ENCODE measurements at places on chromosomes 1 and 21. TPM values are rescaled to one million over a fixed set of nuclear protein-coding genes. Genes with fewer than 3 reads are reported as not detected.

Gene MARK1
- polyA plus RNA-seq, result 11.1 TPM

Gene OR2L13
- polyA plus RNA-seq, result not detected

Gene RPE65
- polyA plus RNA-seq, result 0.09 TPM

Gene IL12RB2
- 0.41 TPM for polyA plus RNA-seq

Gene TSNAX
- polyA plus RNA-seq, result 54.6 TPM

Gene EFCAB14
- 105 TPM for polyA plus RNA-seq

Gene NR5A2
- polyA plus RNA-seq, result 2.9 TPM

GRCh38 chr1:227317523-227318015 lies 723 bp downstream of the CDC42BPA start:
- DNase-seq, result no peak

DNA sequence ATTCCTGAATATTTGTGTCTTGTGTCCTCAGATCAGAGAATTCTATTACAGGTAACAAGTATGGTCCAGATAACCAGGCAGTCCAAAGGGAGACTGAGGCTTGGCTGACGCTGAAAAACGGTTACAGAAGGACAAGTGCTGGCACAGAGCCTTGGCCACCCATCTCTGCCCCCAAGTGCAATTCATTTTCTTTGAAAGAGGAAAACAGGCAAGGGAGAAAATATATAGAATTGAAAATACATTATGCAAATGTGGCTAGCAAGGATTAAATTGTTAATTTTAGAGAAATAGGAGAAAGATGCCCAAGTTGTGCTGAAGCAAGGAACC lies 1.2 kb downstream of the SORT1 start:
- no peak for DNase-seq

DNA sequence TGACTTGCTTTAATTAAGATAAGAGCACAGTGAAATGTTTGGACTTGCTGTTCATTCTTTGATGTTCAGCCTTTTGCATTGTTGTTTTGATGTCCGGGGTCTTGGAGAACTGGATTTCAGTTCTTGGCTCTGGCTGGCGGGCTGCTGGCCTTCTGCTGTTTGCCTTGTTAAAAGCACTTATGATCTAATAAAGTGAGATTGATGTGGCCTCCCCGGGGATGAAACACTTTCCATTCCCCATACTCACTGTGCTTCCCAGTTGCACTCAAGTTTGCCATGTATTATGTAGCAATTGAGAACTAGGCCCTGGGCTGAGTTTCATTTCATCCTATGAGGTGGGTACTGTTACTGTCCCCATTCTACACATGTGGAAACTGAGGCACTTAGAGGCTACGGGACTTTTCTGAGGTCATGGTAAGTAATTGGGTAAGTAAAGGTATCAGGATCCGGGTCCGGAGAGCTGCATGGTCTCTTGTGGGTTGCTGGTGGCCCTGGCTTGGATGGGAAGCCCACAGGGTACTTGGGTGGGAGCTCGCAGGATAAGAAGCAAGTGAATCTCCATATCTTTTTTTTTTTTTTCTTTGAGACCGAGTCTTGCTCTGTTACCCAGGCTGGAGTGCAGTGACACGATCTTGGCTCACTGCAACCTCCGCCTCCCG lies 127.7 kb upstream of the ZBTB40 start:
- no peak for DNase-seq

DNA sequence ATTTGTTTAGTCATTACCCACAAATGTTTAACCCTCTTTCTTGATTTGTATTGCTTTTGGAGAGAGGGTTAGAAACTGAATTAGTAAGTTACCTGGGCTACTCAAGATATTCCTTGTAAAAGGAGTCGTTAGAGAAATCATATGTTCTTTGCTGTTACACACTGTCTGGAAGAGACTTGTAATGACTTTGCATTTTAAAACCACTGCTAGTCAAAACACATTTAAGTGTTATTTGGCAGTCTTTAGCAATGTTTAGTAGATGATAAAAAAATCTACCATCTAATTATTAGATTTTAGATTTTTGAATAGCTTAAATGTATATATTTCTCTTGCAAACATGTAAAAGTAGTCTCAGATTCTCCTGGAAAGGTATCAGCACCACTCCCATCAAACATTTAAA lies 6.6 kb downstream of the OSBPL9 start:
- no peak for DNase-seq

DNA sequence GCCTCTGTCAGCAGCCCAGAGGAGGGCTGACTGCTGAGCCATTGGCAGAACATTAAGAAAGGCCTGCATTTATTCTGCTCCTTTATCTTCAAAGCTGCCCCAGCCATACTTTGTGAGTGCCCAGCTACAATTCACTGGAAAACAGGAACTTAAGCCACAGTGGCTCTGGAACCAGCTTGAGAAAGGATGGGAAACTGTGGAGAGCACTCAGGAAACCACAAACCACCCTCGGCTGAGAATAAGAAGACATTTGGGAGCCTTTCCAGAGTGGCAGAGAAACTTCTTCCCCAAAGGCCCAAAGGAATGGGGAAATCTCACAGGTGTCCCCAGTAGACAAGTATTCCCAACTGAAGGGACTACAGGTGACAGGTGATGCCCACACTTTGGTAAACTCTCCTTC lies 1.8 kb downstream of the LAMB3 start:
- DNase-seq, result no peak

GRCh38 chr21:38639571-38640354 lies 141.5 kb upstream of the ERG start:
- no peak for DNase-seq

- no peak for DNase-seq
These were observed 24.7 kb downstream of the MEF2D start for GRCh38 chr1:156475568-156476500.

DNA sequence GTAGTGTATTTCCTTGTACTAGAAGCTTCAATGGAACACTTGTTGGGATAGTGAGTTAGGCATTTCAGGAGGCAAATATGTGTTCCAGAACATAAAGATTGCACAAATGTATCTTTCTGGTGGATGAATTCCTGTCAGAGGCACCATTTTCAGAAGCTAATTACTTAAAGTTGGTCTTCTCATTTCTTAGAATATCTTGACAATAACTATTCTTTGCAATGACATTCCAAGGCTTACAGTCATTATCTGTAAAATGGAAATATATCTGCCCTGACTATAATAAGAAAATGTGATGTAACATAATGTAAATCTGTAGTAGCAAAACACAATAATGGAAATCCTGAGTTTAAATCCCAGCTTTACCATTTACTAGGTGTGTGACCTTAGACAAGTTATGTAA lies 2.7 kb downstream of the VCAM1 start:
- DNase-seq, result no peak

DNA sequence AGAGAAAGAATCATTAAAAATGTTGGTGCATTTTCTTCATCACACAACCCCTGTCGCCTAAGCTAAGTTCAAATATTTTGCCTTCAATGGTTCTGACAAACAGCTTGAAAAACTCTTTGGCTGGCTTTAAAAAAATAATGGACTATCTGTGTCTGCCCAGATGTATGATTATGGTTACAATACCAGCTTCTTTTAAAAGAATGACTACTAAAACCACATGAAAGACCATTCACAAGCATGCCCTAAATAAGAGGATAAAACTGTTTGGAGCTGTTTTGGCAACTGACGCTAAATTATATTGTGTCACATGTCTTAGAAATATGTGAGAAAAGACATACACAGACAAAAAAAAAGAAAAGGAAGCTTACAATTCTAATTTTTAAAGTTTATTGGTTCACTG lies 23.7 kb upstream of the PLPPR4 start:
- DNase-seq, result no peak

- no peak for DNase-seq
These were observed 34.6 kb downstream of the CLIC4 start for GRCh38 chr1:24779689-24780464.

DNA sequence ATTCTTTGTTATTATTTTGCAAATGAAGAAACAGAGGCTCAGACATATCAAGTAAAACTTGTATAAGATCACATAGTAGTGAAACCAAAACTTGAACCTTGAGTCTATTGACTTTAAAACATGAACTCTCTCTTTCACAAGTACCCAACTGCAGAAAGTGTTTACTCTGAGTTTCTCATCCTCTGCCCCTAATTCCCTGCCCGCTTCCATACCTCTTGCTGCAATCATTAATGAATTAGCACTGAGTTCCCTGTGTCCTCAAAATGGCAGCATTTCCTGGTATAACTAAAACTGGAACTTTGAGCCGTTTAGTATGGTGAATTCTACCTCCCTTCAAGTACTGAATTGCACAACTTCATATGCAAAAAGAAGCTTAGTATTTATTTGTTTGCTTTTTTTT lies 147.7 kb upstream of the DNAH14 start:
- DNase-seq, result no peak

- DNase-seq, result no peak
These were observed at the start of gene CYP4X1 for GRCh38 chr1:47023268-47024140. CYP4X1 (plus strand) TSS chr1:47023669; CDS start chr1:47023818, 149 bp downstream.

DNA sequence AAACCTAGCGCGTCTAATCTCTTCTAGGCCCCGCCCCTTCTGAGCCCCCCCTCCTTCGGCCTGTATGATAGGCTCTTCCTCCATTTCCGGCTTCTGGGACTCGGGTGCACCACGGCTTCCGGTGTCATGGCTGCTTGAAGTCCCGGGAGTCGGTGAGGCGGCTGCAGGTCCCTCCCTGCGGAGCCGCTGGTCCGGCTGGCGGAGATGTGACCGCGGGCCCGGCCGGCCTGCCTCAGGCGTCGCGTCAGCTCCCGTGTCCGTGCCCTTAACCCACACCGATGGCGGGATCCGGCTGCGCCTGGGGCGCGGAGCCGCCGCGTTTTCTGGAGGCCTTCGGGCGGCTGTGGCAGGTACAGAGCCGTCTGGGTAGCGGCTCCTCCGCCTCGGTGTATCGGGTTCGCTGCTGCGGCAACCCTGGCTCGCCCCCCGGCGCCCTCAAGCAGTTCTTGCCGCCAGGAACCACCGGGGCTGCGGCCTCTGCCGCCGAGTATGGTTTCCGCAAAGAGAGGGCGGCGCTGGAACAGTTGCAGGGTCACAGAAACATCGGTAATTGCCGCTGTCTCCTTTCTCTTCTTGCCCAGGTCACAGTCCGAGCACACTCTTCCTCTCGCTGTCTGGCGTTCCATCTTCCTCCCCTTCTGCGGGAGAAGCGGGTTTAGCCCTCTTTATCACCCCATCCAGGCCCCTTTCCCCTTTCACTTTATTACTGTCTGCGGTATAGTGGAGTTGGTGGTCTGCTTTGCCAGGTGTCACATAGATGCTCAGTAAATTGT lies at the start of gene UHMK1:
TSS of gene UHMK1 (plus strand) at position 96 of the 773 bp plus-strand sequence. CDS start at position 279, 183 bp downstream.
- DNase-seq, result peak; percentile 89

DNA sequence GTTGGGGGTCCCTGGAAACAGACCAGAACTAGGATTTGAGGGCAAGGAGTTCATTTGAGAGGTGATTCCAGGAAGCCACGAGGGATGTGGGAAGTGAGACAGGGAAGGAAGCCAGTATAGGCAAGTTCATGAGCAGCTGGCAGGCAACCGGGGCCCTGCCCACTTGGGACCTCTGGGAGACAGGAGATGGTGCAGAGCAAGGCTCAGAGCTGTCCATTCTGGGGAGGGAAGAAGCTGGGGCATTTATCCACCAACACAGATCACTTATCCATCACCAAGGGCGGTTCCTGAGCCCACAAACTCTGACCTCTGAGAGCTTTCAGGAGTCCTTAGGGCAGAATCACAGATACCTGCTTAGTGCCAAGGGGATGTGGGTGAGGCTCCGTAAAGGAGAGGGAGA lies 16.8 kb downstream of the EDN2 start:
- DNase-seq, result no peak

DNA sequence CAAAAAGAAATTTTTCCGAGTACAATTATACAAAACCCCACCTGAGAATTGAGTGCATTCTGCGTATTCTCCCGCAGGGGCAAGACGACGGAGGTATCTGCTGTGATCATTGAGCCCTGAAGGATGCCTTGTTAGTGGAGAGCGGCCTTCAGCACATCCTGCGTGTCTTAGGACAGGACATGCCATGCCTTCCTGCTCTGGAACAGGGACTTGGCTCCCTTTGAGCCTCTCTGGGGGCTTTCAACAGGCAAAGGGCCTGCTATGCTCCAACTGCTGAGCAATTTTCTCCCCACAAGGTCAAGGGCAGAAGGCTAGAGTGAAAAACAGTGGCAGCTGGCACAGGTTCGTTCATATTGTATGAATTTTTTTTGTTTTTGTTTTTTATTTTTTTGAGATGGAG lies 52.4 kb downstream of the TOR1AIP2 start:
- no peak for DNase-seq

- DNase-seq, result no peak
These were observed 8.7 kb downstream of the UBIAD1 start for GRCh38 chr1:11281518-11282331.

DNA sequence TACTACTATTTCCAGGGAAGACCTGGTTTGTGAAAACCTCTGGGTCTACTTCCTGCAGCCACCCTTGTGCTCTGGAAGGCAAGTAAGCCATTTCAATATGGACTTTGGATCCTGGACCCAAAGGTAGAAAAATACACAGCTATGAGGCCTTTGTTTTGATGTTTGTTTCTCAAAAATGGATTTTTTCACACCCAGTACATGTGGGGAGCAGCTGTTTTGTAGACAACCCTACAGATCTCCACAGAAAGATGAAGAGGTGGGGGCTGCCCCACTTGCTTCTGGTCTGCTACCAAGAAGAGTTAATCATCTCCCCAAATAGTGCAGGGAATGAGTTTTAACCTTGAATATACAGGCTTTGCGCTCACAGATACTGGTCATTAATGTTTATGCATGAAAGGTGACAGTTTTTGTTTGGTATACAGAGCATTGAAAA lies 29.2 kb downstream of the ZNF281 start:
- no peak for DNase-seq

Data from left renal pelvis (tissue), 4 donors.